Stimulated activated CD4-positive, alpha-beta T cell treated with anti-CD3 and anti-CD28 coated beads, Interleukin-1b, Interleukin-23, amount 100 ng/mL, for 1 hour (primary cell): ENCODE measurements at places on chromosomes 12 and 14.

GRCh38 chr12:21941506-21942376 lies 515 bp upstream of the ABCC9 start:
- no peak for DNase-seq

DNA sequence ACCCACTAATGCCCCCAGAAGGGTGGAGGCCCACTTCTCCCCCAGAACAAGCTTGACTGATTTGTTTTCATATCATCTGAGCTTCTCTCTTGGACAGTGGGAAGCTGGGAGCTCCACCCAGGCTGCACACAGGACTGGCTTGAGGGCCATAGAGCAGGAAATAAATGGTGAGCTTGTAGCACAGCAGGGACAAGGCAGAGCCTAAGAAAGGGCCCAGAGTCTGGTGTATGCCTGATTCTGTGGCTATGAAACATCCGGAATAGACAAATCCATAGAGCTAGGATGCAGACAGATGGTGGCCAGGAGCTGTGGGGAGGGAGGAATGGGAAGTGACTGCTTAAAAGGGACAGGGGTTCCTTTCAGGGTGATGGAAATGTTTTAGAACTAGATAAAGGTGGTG lies 79.0 kb downstream of the ARL6IP4 start:
- DNase-seq, result no peak

GRCh38 chr12:53492188-53492587 lies 7.1 kb downstream of the MAP3K12 start:
- no peak for DNase-seq

- no peak for DNase-seq
These were observed 47.3 kb upstream of the LRIG3 start for GRCh38 chr12:58967561-58967960.

DNA sequence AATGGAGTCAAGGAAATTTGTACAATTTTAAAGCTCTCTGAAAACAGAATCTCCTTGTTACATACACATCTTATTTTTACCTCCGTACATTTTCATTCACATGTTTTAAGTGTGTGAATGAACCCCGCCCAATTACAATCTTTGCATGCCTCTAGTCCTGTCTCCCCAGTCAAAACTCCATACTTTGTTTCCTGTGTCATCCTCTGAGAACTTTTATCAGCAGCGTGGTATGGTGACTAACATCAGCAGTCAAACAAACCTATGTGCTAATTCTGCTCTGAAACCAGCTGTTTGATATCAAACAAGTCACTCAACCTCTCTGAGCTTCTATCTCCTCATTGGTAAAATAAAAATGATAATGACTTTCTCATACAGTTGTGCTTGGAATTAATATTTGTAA lies 15.8 kb upstream of the ERGIC2 start:
- DNase-seq, result no peak

DNA sequence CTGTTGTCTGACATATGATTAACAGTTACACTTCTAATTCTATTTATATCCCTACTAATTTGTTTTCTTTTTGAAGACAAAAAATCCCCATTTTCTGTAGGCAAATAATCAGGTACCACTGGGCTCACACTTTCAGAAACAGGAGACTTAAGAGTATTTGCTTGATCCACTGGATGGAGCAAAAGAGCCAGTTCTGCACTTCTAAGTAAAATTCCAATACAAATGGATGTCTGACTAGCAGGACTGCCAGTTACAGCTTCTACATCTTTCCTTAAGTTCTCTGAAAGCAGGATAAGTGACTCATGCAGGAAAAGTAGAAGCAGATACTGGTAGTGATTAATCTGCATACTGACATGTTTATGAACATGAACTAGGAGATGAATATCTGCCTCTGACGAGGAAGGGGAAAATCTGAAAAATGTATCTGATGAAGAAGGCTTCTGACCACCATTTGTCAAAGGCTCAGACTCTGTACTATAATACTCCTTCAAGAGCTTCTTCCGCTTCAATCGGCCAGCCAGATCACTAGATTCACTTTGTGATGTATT lies 73.8 kb upstream of the ANKS1B start:
- DNase-seq, result no peak

- no peak for DNase-seq
These were observed at the start of gene SERPINA10 for GRCh38 chr14:94292872-94293577. Gene SERPINA10 (minus strand): TSS chr14:94293268. CDS start chr14:94290593, 2,675 bp downstream.

DNA sequence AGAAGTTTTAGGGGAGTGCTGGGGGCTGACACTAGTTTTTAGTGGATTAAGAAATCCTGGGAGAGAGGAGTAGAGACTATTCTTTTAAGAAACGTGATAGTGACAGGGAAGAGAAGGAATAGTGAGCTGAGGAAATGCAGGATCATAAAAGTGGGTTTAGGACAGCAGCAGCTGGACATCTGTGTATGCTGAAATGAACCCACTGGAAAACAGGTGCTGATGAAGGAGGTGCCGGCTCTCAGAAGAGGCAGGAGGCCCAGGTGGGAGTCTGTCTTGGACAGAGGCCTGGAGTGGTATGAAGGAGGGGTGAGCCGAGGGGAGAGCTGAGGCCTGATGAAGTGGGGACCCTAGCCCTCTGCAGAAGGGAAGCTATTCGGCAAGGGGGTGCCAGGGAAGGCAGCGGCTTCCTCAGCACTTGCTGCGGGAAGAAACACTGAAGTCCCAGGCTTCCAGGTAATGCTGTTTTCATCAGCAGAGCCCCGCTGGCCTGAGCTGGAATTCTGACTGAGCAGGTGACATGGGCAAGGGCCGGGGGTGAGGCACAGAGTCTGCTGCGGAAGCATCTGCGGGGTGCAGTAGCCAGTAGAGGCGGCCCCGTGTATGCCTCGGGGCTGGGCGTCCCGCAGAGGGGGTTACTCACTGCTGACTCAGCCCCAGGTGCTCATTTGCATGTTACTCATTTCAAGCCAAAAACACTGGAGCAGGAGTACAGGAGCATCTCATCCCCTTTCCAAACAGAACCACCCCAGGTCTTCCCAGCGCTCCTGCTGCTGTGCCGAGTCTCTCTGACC lies 89.7 kb downstream of the TMCC3 start:
- no peak for DNase-seq

- DNase-seq, result no peak
These were observed 28.8 kb downstream of the GDF11 start for GRCh38 chr12:55771736-55772135.

DNA sequence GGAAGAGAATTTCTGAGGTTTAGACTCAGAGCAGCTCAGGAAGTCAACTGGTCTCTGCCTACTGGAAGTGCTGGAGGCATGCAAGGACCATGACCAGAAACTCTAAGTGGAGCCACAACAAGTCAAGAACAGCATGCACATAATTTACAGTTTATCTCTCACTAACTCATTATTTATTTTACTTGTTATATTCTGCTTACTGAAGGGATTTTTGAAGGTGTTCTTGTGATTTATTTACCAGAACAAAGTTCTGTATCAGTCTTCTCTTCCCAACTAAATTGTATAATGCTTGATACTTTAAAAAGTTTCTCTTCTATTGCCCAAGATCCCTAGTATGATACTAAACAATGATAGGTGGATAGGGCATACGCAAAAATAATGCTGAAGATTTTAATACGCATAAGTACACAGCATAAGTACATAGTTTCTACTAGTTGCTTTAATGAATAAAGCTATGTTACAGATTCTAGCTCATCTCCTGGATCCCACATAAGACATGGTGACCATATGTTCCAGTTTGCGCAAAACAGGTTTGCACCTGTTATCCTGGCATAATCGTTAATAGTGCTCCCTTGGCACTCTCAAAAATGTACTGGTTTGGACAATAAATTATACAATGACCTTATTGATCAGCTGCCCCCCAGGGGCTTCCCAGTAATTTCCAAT lies 11.6 kb upstream of the SPTB start:
- DNase-seq, result no peak

DNA sequence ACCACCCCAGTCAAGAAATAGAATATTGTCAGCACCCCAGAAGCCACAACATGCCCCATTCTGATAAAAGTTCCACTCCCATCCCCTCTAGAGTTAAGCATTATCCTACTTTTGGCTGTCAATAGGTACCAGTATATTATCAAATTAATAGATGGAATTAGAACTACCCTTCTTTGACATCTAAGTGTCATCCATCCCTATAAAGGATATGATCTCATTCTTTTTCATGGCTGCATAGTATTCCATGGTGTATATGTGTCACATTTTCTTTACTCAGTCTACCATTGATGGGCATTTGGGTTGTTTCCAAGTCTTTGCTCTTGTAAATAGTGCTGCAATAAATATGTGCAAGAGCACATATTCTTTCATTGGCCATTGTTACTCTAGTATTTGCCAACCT lies 246.2 kb downstream of the SEC23A start:
- DNase-seq, result no peak

DNA sequence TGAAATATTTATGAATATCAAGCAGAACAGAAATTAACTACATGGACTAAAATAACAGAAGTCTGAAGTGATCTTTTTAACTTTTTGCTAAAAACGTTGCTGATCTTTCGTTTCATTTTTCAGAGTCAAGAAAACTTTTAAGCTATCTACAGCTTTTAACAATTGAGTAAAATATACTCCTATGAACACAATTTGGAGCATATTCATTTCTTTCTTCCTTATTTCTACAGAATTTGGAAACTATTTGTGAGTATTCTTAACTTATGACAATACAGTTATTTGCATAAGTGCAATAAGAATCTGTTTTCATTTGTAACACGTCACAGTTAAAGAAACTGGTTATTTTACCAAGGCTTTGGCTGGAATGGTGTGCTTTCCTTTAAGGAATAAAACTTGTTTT lies 21.0 kb upstream of the B4GALNT1 start:
- no peak for DNase-seq

DNA sequence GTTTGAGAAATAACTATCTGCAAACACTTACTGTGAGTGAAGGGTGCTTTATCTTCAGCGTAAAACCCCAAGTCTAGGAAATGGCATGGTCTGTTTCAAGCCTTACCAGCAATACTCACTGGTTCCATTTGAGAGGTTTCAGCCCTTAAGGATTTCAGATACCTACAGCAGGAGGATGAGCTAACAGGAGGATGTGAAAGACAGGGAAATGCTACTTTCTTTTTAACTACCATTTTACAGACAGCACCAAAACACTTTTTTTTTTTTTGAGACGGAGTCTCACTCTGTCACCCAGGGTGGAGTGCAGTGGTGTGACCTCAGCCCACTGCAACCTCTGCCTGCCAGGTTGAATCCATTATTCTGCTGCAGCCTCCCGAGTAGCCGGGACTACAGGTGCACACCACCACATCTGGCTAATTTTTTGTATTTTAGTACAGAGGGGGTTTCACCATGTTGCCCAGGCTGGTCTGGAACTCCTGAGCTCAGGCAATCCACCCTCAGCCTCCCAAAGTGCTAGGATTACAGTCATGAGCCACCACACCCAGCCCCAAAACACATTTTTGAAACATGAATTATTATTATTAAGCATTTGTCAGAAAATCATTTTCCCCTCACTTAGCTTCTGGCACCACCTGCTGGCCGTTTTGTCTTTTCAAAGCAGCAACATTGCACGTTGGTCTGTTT lies 4.6 kb downstream of the MTRFR start:
- DNase-seq, result peak; percentile 25

DNA sequence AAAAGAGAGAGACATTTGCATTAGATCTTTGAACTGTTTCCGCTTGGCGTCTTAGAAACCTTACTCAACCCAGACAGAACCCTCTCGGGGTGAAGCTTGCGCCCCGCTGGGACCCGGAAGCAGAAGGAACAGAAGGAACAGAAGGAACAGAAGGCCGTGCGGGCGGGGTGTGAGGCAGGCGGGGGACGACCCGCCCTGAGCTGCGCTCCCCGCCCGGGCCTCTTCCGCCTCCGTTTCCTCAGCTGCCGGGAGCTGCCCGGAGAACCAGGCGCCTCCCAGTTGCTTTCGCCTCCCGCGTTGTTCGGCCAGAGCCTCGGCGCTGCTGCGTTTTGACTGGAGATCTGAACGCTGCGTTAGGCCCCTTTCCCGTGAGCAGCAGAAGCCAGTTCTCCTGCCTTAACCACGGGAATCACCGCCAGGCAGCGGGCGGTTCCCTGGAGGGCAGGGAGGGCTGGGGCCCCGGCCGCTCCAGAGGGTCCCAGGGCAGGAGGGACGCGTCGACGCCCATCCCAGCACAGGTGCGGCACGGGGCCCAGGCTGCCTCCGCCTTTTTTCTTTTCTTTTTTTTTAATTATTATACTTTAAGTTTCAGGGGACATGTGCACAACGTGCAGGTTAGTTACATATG lies 19.3 kb upstream of the MMP17 start:
- DNase-seq, result no peak

- no peak for DNase-seq
These were observed 1401.8 kb downstream of the FSCB start for GRCh38 chr14:43105305-43105704.

- no peak for DNase-seq
These were observed 41.2 kb downstream of the PRIMA1 start for GRCh38 chr14:93747102-93747501.

DNA sequence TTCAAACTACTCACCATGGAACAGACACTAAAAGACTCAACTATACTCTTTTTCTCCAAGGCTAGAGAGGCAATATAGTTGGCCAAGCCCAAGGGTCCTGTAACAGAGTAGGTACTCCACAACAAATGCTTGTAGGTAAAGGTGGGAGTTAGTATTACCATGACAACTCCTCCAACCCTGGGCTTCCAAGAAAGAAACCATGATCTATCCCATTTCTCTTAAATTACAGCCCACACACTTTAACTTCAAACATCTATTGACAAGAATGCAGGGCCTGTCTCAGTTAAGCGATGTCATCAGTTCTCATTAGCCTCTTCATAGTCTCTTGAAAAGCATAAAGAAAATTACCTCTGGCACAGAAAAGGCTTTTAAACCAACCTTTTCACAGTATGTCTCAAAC lies 25.0 kb downstream of the ERH start:
- DNase-seq, result no peak

- no peak for DNase-seq
These were observed 84.3 kb downstream of the PLCZ1 start for GRCh38 chr12:18653465-18653864.

GRCh38 chr12:131591136-131591535 lies 119.8 kb upstream of the SFSWAP start:
- no peak for DNase-seq

- DNase-seq, result no peak
These were observed 61.7 kb downstream of the RALGAPA1 start for GRCh38 chr14:35747379-35747778.

- DNase-seq, result no peak
These were observed 41.5 kb upstream of the NR2C1 start for GRCh38 chr12:95114766-95115405.

- DNase-seq, result no peak
These were observed 6.7 kb downstream of the HSD17B6 start for GRCh38 chr12:56769868-56770267.

DNA sequence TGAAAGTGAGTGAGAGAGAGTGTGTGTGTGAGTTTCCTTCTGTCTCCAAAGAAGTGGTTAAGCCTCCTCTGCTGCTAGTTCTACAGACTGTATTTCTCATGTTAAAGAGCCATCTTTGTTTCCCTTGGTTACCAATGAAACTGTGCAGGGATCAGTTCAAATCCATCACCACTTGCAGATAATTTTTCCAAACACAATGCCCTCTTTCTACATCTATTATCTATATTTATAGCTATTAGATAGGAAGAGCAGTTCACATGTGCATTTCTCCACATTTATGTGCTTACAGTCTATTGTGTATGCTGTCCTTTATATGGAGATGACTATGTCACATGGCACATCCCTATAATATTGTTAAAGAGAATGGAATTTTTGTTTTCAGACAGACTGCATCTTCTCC lies 2.2 kb upstream of the DAAM1 start:
- DNase-seq, result no peak

GRCh38 chr14:34833549-34834523 lies 41.3 kb downstream of the BAZ1A start:
- DNase-seq, result no peak

GRCh38 chr14:59140106-59140843 lies 48.2 kb upstream of the DAAM1 start:
- no peak for DNase-seq

GRCh38 chr12:1171657-1172408 lies 180.8 kb downstream of the ERC1 start:
- DNase-seq, result no peak
